ENCODE measurements at places on chromosomes 4 and X.

DNA sequence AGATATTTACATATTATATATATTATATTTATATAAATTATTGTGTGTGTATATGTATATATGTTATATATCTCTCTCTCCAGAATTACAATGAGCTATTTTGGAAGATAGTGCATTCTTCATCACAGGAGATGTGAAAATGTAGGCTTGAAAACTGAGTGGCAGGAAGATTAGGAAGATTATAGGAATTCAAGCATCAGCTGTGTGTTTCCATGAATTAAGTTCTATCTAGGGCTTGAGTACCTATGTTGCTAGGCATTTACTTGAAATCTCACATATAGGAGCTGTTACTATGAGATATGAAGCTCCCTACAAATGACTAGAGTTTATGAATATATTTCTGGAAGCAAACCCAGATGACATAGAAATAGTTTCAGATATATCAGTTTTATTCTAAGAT lies 328.7 kb downstream of the EPHA5 start:
- no peak for DNase-seq

- no peak for DNase-seq
Measured at GRCh38 chr4:170425521-170426143, 335.9 kb upstream of the AADAT start.

- DNase-seq, result no peak
Measured at GRCh38 chr4:133982533-133983224, 218.9 kb downstream of the PABPC4L start.

DNA sequence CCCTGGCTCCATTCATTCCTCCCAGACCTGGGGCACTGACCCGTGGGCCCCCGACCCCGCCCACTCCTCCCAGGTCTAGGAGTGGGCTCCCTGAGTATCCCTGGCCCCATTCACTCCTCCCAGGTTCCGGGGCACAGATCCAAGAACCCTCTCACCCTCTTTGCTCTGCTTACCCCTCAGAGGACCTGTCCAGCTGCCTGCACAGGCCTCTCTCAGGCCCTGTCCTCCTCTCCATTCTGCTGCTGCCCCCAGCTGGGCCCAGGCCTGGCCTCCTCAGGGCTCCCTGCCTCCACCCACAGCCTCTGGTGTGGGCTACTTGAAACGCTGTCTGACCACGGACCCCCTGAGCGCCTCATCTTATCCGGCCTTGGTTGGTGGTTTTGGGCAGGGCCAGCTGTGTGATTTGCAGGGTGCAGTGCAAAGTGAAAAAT lies 217.7 kb upstream of the PSAPL1 start:
- DNase-seq, result no peak

DNA sequence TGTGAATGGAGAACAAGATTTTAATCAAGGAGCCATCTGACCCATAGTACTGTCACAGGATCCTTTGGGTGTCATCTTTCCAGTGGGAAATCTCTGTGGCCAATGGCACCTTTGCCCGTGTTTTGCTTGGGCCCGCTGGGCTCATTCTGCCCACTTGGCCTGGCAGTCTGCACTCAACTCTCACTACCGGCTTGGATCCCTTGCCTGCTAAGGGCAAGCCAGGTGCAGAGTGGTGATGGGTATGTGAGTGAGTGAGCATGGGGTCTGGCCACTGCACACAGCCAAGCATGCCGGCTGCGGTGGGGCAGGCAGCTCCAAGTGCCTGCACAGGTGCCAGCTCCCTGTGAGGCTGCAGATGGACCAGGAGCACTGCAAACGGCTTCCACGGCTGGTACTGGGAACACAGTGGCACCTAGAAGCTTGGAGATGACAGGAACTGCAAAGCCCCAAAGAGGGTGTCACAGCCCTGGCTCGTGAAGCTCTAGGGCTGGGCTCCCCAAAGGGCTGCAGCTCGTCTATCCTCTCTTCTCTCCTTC lies 454.5 kb downstream of the TMA16 start:
- no peak for DNase-seq

- DNase-seq, result no peak
Measured at GRCh38 chrX:119062750-119063374, 9.9 kb upstream of the CT47C1 start.

DNA sequence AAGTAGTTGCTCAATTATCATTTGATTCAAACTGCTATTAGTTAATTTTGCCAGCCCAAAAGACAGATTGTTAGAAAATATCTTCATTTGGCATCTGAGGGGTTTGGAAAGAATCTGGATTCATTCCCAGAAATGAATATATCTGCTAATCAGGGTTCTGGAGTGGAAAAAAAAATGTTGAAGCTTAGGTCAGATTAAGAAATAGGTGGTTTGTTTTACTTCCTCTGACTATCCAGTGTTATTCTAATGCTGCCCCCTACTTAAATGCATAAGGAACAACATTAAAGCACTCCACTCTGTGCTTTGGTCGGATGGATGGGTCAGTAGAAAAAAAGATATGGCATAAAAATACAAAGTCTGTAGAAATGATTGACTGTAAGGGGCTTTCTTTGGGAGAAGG lies 89.0 kb downstream of the LUZP4 start:
- DNase-seq, result no peak

DNA sequence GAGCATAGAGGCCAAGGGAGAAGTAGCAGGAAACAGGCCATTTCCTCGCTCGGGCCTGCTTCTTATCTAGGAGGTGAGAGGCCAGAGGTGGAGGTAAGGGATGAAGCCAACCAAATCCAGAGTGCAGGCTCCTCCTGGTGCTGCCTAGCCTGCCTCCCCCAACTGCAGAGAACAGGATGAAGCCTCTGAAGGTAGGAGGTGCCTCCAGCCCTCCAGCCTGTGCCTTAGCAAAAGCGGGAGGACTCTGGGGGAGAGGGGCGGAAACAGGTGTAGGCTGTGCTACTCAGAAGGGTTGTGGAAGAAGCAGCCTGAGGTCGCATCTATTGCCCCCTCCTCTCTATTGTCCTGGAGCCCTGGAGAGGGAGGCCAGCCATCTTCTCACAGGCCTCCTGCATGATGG lies 2.9 kb upstream of the MTM1 start:
- DNase-seq, result no peak

DNA sequence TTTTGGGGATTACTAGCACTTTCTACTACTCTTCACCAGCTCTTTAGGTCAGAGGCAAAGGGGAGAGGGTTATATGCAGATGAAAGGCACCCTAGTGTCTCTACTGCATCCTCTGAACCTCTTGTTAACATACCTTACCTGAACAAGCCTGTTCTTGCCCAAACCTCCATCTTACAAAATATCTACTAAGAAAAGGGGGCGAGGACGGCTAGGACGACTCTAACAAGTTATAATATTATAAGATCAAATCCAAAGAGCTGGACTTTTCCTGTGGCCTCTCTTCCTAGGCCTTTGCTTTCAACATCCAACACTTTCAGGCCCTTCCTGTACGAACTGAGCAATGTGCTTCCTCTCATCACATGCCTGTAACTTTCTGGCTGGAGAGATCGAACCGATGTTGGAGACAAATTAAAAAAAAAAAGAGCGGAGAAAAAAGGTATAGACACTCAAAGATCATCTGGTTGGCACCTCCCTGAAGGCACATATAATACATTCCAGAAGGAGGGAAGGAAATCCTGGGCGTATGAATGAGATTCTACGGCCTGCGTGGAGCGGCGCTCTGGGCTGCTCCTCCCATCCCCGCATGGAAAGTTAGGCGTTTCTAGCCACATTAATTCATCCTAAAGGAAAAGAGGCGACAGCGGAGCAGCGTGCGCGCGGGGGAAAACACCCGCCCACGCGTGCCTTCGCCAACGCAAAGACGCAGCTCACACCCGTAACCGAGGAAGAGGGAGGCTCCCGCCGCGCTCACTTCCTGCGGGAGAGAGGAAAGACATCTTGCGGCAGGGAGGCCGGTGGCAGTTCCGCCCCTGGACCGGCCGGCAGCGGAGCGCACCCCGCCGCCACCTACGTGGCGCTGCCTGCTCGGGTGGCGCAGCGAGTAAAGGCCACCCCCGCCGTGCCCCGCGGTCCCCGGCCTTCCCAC lies 808 bp downstream of the PRDM5 start:
- peak; percentile 43 for DNase-seq

Measured in stimulated activated CD4-positive, alpha-beta T cell treated with anti-CD3 and anti-CD28 coated beads, Interleukin-12 subunit alpha, Interleukin-12 subunit beta, amount 100 ng/mL, for 24 hours (primary cell).